ENCODE measurements at places on chromosomes 5 and 9.

GRCh38 chr5:66864240-66864884 lies 268.2 kb downstream of the MAST4 start:
- DNase-seq, result no peak

DNA sequence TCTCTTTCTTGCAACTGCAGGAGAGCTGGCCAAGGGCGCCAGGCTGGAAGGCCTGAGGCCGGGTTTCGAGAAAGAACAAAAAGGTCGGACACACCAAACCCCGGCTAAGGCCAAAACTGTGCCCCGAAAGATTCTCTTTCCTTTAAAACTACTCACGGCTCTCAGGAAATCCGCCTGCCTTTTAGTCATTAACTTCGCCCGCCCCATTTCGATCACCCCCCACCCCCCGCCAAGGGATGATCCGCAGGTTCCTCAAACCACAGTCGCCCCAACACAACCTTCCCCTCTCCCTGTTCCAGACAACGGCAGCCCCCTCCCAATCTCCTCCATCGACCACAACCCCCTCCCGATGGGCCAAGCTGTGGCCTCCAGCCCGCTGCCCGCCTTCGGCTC lies 536 bp downstream of the FEM1C start:
- peak; percentile 34 for DNase-seq

DNA sequence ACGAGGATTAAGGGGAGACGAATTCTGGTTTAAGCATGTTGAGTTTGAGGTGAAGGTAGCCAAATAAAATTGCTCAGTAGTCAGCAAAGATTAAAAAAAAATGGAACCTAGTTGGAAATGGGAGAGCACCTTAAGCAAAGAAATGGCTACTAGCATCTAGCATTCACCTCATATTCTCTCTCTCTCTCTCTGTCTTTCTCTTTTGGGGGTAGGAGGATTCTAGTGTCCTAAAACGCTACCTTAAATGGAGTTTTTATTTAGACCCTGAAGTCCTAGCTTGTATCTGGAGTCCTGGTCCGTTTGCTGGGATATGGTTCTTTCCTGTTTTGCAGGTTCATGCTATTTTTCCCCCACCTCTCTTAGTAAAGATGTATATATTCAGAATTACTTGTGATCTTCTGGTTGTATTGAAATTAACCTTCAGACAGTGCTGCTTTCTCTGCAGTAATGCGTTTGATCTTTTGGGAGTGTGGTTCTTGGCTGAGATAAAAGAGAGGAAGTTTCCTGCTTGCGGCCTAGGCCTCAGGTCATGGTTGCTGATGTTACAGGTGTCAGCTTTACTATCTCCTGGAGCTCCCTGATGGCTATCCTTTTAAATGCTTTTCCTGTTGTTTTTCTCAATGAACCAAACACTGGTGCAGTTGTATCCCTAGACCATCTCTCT lies 8.0 kb downstream of the TGFBR1 start:
- DNase-seq, result peak; percentile 76

GRCh38 chr9:28688172-28688571 lies 1114.9 kb upstream of the C9orf72 start:
- no peak for DNase-seq

- no peak for DNase-seq
Observed at GRCh38 chr9:121253821-121254501, 14.0 kb upstream of the GSN start.

DNA sequence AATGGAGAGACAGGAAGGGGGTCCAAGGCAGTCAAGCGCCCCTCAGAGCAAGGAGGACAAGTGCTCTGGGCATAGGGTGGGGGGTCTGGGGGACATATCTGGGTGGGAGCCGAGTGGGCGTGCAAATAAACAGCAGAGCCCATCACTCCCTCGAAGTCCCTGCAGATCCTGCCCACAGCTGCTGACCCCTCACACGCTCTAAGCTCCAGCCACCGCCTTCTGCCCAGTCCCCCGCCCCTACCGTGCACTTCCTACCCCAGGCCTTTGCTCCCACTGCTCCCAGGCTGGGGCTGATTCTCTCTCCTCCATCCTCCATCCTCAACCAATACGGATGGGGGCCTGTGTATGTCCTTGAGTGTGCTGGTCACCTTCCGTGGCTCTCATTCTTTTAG lies 16.9 kb upstream of the ALDH1B1 start:
- DNase-seq, result no peak

GRCh38 chr9:108913391-108913790 lies 20.5 kb downstream of the ELP1 start:
- no peak for DNase-seq

DNA sequence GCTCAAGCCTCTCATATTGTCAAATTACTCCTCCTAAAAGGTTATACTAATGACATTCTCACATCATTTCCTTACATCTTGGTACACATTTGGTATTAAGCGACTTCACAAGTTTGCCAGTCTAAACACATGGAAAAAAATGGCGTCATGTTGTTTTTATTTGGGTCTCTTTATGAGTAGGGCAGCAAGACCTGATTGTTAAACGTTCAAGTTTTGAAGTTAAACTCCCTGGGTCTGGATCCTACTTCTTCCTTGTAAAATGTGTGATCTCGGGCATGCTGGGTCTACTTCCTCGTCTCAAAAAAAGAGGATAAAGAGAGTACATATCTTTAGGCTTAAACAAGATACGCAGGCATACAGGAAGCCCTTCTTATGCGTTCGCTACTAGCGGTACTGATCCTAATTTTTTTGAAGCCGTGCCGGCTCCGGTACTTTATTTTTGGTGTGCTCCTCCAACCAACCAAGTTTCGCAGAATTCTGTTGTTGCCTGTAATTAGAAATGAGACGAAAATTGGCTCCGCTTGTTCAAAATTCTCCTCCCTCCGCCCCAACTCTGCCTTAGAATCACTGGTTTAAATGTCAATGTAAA lies 596 bp upstream of the CDC37L1 start:
- DNase-seq, result peak; percentile 68
